ENCODE measurements at places on chromosomes 3 and 15. TPM values are rescaled to one million over a fixed set of nuclear protein-coding genes. Genes with fewer than 3 reads are reported as not detected.

The SQOR gene
- polyA plus RNA-seq: 33.8 TPM

The PAK6 gene
- 0.12 TPM for polyA plus RNA-seq

The MASP1 gene
- polyA plus RNA-seq: not detected

The LRRC34 gene
- polyA plus RNA-seq: not detected

The SRGAP3 gene
- polyA plus RNA-seq: 1.4 TPM

The FGF12 gene
- 0.63 TPM for polyA plus RNA-seq

The SAMMSON gene
- not detected for polyA plus RNA-seq

The TRPM1 gene
- polyA plus RNA-seq: not detected

The OIP5 gene
- 21.7 TPM for polyA plus RNA-seq

The GHRL gene
- not detected for polyA plus RNA-seq

The FGD5 gene
- polyA plus RNA-seq: not detected

The IGF1R gene
- 48.4 TPM for polyA plus RNA-seq

The RCCD1 gene
- 39.4 TPM for polyA plus RNA-seq

The CCR8 gene
- not detected for polyA plus RNA-seq

The SGO1 gene
- polyA plus RNA-seq: 15.8 TPM

The CHP1 gene
- polyA plus RNA-seq: 101 TPM

The CHRM5 gene
- polyA plus RNA-seq: not detected

The CIB2 gene
- polyA plus RNA-seq: 26.7 TPM

The GOLGA6D gene
- 0.05 TPM for polyA plus RNA-seq

The OXSR1 gene
- polyA plus RNA-seq: 28.0 TPM

All from A549 (cell line).